ENCODE measurements at places on chromosomes 6 and 20.
A peak's percentile ranks its signal among the peaks of the same experiment; 100 is the strongest.

GRCh38 chr6:34301408-34301807 lies 52.6 kb upstream of the SMIM29 start:
- no peak for DNase-seq

GRCh38 chr6:2197177-2197671 lies 48.2 kb downstream of the GMDS start:
- no peak for DNase-seq

DNA sequence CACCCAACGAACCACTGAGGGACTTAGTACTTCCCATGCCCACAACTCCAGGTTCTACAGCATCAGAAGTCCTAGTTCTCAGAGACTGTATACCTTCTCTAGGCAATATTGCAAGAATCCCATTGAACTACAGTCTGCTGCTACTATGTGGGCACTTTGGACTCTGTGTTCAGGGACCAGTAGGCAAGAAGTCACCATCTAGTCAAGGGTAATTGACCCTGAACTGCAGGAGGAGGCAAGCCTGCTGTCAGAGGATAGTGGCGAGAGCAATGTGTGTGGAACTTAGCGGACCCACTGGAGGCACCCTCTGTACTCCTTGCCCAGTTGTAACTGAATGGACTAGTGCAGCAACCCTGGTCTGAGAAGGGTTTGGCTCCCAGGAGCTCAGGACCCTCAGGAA lies 15.7 kb downstream of the HEBP2 start:
- no peak for DNase-seq

DNA sequence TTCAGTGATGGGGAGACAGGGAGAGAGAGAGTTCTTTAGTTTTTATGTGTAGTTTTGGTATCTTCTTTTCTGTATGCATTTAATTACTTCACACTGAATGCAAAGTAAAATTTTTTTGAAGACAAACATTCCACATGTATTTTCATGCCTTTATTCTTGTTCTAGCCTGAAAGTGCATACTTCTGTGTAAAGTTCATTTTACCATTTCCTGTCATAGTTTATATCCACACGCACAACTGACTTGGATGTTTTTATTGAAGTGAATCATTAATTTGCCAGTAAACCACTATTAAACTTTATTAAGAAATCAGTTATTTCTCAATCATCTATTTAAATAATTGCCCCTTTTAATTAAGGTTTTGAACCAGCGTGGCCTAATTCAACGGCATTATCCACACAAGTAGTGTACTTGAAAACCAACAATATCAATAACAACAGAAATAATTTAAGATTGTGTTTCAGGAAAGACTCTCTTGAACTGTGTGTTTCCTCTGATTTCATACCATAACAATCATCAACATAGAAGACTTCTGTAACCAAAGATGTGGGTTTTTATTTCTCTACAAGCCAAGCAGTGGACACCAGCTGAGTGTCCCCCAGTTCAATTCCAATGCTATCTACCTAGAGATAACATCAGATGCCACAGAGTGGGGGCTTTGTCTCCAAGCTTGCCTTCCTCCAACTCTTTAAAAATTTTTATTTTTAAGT lies 512.7 kb upstream of the JAG1 start:
- DNase-seq = no peak

GRCh38 chr6:30162265-30163089 lies 869 bp upstream of the TRIM15 start:
- no peak for DNase-seq

DNA sequence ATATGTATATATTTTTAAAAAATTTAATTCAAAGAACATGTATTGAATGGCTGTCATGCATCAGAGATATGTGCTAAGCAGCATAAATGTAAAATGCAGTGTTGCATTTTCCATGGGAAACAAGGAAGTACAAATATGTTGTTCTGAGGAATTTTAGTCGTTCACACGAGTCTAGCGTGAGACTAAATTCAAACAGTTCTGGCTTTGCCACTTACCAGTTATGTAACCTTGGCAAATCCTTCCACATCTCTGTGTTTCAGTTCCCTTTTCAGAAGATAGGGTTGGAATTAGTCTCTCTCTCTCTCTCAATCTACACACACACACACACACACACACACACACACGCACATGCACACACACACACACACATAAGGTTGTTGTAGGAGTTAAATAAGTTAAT lies 305.4 kb downstream of the UTRN start:
- no peak for DNase-seq

DNA sequence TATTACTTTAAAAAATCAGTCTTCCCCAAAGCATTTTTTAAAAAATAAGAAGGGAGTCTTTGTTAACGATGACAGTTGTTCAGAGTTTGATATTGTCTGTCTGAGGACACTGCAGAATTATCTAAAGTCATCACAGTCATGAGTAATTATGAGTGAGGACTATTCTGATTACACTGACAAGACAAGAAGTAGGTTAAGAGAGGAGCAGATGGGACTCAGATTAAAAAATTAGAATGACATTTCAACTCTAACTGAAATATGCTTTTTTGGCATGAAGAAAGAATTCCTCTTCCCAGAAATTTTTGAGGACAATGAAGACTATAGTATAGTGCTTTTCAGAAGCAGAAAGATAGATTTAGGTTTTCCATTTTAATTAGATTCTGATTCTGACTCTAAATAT lies 456.5 kb downstream of the EPHA7 start:
- DNase-seq = no peak

DNA sequence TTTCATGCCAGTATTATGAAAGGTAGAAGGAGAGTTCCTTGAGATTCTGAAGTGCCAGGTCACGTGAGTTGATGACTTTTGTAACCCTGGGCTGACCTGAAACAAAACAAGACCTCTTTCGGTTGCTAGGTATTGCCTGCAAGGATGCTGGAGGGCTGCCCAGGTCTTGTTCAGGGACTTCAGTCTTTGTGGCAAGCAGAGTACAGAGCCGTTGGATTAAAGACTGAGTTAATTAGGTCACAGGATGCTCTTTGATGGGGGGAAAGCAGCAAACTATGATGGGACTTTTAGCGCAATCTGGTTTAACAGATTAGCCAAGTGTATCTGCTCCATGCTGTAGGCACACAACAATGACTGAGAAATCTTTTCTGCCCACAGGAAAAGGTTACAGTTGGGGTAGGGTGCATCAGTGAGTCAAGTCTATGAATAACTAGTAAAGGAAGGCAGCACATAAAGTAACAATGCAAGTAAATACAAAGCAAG lies 12.8 kb upstream of the ELOVL5 start:
- DNase-seq = peak; percentile 70

DNA sequence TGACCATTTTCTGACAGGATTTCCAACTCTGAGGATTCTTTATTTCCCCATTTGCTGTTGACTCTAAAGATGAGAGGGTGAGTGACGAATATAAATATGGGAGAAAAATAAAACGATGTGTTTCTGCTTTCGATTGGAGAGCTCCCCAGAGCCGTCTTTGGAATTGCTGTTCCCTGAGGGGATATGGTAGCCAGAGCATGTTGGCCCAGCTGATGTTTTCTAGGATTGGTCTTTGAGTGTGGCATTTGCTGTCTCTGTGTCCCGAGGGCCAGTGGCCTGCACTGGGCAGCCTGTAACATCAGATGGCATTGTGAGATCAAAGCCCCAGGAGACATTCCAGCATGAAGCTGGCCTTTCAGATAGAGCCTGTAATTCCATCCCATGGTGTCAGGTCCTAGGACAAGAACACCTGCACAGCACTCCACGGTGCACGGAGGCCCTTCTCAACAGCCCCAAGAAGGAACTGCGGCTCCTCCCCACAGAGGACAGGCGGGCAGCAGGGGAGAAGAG lies 26.7 kb downstream of the PKIG start:
- DNase-seq = no peak

- no peak for DNase-seq
Observed at GRCh38 chr6:140174524-140174923, 800.1 kb upstream of the CITED2 start.

DNA sequence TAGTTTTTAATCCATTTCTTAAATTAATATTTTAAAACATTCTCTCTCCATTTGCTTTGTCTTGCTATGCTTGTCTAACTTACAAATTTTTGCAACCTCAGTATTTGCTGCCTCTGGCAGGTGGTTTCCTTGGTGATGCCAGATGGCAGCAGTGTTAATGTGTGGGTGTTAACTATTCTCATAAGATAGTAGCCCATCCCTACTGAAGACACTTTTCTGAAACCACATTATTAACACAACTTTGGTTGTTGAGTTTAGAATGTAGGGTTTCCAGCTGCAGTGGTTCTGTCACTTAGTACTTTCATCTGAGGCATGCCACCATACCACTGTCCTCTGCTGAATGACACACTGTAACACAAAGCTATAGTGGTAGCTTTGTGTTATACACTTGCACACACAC lies 75.1 kb downstream of the MYO6 start:
- no peak for DNase-seq

- no peak for DNase-seq
Observed at GRCh38 chr6:140380427-140381218, 1006.2 kb upstream of the CITED2 start.

DNA sequence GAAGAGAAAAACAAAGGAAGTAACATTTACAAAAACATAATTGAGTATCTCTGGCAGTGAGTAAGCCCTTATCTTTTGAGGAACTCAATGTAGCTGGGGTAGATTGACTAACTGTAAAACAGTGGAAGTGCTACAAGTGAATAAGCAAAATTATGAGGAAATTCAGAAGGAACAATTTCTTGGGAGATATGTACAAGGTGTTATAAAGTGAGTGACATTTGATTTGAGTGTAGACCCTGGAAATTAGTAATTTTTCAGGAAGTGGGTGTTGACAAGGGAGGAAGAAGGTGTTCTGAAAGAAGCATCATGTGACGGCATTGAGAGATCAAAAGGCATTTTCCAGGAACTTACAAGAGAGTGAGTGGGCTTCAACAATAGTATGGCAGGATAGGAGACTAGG lies 22.2 kb downstream of the XRN2 start:
- no peak for DNase-seq

DNA sequence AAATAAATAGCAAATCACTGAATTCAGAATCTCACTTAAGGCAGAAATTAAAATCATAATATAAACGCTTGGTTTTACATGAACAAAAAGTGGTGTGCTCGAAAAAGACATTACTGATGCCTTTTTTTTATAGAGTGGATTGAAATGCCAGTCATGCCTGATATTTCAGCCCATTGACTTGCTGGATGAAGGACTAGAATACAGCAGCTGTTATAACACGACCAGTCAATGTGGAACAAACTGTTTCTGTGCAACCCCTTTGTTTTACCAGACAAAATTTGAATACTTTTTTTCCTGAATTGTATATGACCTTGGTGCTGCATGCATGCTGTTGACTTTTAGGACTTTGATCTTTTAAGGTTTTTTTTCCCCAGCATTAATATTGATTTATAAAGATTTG lies 150.0 kb downstream of the QKI start:
- DNase-seq = no peak

GRCh38 chr20:13755809-13756208 lies 28.9 kb downstream of the ESF1 start:
- DNase-seq = no peak

GRCh38 chr6:161926324-161926723 lies 652.5 kb upstream of the AGPAT4 start:
- DNase-seq = no peak

DNA sequence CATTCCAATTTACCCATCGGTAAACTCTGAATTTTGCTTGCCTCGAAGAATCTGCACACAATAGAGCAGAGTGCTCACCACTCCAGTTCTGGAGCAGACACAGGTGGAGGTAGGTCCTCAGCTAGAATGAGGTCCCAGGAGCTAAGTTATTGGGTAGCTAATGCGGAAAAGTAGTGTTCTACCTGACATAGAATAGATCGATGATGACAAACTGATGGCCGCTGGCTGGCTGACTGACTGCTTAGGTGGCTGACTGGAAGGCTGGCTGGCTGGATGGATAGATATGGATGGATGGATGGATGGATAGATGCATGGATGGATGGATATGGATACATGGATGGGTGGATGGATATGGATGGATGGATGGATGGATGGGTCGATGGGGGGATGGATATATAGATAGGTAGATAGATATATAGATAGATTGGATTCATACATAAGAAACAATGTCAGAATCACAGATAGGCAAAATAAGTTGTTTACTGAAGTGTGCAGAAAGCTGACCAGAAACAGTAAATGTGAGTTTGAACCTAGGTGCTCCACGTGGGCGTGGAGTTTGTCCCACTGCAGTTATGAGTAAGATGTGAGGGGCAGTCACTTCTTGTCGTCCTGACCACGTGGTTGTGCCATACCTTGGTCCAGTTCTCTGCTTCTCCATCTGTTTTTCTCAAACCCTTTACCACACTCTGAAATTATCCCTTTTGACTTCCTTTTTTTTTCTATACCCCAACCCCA lies 62.1 kb downstream of the TBXT start:
- DNase-seq = no peak

GRCh38 chr20:53126185-53126584 lies 154.0 kb downstream of the TSHZ2 start:
- no peak for DNase-seq

DNA sequence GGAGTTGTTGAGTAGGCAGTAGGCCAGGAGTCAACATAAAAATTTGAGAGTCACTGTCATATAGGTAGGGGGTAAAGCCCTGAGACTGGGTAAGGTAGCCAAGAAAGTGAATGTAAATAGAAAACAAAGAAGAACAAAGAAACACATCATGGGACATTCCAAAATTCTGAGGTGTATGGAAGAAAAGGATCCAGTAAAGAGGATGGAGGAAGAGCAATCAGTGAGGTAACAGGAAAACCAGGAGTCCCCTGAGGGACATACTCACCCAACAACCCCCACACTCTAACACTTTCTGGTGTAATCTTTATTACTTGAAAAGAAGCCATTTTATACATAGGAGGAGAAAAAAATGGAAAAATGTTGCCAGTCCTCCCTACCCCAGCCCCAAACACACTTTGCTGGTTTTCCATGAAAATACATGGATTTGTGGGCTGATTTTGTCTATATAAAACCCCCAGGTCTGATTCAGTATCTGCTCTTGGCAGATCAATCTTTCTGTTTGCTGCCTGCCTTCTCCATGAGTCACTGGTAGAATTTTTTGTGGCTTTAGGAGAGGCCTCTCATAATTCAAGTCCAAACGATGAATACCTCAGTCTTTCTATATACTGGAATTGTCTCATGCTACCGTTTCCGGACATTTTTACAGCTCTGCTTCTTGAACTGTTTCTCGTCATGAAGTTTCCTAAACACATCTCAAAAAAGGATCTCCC lies 271.4 kb upstream of the MAN1A1 start:
- no peak for DNase-seq

DNA sequence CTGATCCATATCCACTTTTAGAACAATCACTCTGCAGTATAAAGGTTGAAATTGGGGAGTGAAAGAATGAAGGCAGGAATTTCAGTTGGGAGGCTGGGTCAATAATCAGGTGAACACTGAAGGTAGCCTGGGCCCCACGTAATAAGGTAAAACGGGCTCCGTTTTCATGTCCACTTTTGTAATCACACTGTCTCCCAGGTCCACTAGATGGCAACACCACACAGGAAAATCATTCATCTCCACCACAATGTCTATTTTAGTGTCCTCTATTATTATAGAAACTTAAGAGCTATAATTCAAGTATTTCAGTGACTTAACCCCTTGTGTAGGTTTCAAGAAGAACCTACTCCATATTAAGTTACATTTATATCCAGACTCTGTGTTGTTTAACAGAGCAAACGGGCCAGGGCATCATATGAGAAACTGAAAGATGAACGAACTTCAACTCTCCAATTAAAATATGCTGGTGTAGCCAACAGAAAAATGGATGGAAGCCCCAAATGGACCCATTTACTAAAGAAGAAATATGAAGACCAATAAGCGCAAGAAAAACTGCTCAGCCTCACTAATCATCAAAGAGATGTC lies 45.9 kb upstream of the MC3R start:
- no peak for DNase-seq
